ENCODE measurements at places on chromosomes 3 and 15. TPM values are rescaled to one million over a fixed set of nuclear protein-coding genes. Genes with fewer than 3 reads are reported as not detected.

The LDHAL6B gene
- polyA plus RNA-seq = not detected

The ITGB5 gene
- polyA plus RNA-seq = 99.7 TPM

The LMAN1L gene
- not detected for polyA plus RNA-seq

The SCAANT1 gene
- polyA plus RNA-seq = not detected

The RGMA gene
- 0.76 TPM for polyA plus RNA-seq

The RYR3 gene
- not detected for polyA plus RNA-seq

The SPESP1 gene
- 6.4 TPM for polyA plus RNA-seq

The DAZL gene
- 0.34 TPM for polyA plus RNA-seq

DNA sequence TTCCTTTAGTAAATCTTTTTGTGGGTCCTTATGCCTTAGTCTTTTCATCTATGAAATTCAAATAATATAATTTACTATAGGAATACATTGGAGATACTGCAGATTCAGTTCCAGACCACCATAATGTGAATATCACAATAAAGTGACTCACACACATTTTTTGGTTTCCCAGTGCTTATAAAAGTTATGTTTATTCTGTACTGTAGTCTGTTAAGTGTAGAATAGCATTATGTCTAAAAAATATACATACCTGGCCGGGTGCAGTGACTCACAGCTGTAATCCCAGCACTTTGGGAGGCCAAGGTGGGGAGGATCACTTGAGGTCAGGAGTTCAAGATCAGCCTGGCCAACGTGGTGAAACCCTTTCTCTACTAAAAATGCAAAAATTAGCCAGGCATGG, 53.9 kb upstream of the PAQR5 start:
- H3K27me3 ChIP-seq = no peaks in the 10 kb centered on the region
- peak; percentile 9 for DNase-seq
- H3K4me1 ChIP-seq = no peaks in the 10 kb centered on the region

DNA sequence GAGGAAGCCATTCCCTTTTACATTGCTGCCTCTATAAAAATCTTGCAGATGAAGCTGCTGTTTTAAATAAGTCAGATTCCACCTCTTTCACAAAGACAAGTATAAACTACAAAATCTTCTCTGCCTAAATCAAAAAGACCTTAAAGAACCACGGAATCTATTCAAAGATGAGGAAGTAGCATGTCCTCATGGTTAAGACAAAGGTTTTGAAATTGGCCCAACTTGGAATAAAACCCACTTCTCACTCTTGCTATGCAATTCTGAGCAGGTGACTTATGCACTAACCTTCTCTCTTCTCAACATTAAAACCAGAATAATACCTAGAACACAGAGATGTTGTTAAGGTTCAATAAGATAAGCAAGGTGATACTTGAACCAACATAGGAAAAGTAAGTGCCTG, 97.6 kb downstream of the FOXP1 start:
- H3K27me3 ChIP-seq = no peaks in the 10 kb centered on the region
- DNase-seq = no peak
- H3K4me3 ChIP-seq = no peak overlapping the region
- H3K27ac ChIP-seq = no peak overlapping the region
- no peaks in the 10 kb centered on the region for H3K4me1 ChIP-seq

DNA sequence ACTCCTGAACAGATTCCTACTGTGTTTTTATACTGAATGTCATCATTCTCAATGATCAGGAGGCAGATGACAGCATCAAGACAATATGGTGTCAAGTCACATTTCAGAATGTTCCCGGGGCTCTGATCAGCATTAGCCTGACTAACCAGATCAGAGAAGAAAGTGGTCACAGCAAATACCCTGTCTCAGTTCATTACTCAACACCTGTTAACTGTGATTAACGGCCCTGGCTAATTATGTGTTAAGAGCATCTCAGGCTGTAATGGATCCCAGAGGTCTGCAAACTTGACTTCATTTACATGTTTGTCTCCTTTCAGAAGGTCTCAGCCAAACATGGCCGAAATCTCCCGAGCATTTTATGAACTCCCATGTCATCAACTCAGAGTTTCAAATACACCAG, 833.7 kb downstream of the FHIT start:
- H3K4me3 ChIP-seq = no peak overlapping the region
- no peaks in the 10 kb centered on the region for H3K36me3 ChIP-seq
- no peak overlapping the region for H3K27ac ChIP-seq
- H3K4me1 ChIP-seq = no peaks in the 10 kb centered on the region

DNA sequence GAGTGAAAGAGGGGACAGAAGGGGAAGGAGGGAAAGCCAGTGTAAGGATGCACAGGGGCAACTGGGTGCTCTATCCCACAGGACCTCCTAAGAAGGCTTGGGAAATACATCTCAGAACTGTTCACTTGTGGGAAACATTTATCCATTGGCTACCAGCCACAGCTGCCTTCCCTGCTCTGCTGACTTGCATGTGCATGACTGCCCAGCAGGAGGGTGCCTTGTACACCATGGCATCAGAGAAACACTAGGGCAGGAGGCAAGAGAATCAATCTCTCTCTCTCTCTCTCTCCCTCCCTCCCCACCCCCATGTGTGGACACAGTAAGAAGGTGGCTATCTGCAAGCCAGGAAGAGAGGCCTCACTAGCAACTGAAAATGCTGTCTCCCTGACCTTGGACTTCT, 62.9 kb upstream of the ZBTB38 start:
- H3K4me1 ChIP-seq = peaks cover 12% of the 10 kb centered on the region
- H3K27me3 ChIP-seq = no peaks in the 10 kb centered on the region
- no peaks in the 10 kb centered on the region for H3K36me3 ChIP-seq
- DNase-seq = peak; percentile 71
- H3K4me3 ChIP-seq = no peak overlapping the region

- H3K36me3 ChIP-seq = no peaks in the 10 kb centered on the region
- H3K27me3 ChIP-seq = no peaks in the 10 kb centered on the region
- DNase-seq = no peak
- no peak overlapping the region for H3K27ac ChIP-seq
- H3K4me3 ChIP-seq = no peak overlapping the region
Observed at GRCh38 chr3:181425074-181425473, 286.7 kb upstream of the SOX2 start.

DNA sequence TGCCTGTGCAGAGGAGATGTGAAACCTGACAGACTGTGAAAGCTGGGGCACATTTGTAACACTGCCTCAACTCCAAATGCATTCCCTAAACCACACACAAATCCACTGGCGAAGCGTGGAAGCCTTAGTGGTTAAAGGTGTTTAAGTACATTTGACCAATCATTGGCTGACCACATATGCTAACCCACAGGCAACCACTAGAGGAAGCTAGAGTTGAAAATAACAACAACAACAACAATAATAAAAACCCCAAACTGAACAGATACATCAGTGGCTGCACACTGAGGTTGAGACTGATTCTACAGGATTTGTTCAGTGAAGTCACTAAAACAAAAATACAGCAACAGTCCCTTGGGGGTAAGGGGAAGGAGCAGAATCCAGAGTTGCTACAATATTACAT, 129.7 kb downstream of the TJP1 start:
- peaks cover 2% of the 10 kb centered on the region for H3K36me3 ChIP-seq
- H3K4me1 ChIP-seq = no peaks in the 10 kb centered on the region

DNA sequence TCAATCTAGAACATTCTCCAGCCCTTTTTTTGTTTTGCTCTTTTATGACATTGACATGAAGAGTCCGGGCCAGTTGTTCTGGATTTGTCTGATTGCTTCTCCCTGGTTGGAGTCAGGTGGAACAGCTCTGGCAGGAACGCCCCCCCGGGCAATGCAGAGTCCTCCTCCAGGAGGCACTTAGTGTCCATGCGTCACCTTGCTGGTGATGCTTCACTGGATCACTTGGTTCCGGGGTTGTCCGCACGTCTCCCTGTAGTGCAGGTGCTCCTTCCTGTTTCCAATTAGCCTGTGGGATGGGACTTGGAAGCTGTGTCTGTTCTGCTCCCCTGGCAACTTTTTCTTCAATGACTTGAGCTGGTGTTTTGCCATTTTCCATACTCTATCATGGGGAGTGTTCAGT, 9.8 kb downstream of the CSK start:
- peaks cover 45% of the 10 kb centered on the region for H3K4me1 ChIP-seq
- no peak overlapping the region for H3K4me3 ChIP-seq
- H3K27me3 ChIP-seq = no peaks in the 10 kb centered on the region

DNA sequence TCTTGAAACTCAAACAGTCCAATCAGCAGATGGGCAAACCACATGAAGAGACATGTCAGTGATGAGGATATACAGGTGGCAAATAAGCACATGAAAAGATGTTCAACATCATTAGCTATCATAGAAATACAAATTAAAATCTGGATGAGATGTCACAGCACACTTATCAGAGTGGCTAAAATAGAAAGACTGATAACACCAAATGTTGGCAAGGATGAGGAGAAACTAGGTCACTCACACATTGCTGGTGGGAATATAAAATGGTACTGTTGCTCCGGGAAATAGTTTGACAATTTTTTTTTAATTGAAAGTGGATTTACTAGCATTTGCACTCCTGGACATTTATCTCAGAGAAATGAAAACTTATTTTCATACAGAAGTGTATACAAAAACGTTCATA, 8.4 kb downstream of the PGPEP1L start:
- no peaks in the 10 kb centered on the region for H3K4me1 ChIP-seq
- H3K27ac ChIP-seq = no peak overlapping the region
- no peaks in the 10 kb centered on the region for H3K36me3 ChIP-seq
- peaks cover 6% of the 10 kb centered on the region for H3K27me3 ChIP-seq

DNA sequence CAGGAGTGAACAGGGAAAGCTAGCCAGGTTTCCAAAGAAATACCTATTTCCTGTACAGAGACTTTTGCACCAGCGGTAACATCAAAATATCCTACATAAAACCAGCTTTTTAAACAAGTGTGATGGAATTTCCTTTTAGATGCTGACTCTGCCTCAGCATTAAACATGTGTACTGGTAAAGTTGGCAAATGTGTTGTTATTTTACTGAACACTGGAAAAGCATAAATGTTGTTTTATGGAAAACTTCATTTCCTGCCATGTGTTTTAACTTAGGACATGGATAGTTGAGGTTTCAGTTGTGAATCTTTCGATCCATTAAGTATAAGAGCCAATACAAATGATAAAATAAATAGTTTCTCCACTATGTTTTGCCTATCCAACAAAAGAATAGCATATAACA, 15.7 kb downstream of the OXNAD1 start:
- H3K27ac ChIP-seq = no peak overlapping the region
- no peaks in the 10 kb centered on the region for H3K4me1 ChIP-seq
- no peak for DNase-seq
- no peaks in the 10 kb centered on the region for H3K27me3 ChIP-seq
- H3K36me3 ChIP-seq = no peaks in the 10 kb centered on the region

DNA sequence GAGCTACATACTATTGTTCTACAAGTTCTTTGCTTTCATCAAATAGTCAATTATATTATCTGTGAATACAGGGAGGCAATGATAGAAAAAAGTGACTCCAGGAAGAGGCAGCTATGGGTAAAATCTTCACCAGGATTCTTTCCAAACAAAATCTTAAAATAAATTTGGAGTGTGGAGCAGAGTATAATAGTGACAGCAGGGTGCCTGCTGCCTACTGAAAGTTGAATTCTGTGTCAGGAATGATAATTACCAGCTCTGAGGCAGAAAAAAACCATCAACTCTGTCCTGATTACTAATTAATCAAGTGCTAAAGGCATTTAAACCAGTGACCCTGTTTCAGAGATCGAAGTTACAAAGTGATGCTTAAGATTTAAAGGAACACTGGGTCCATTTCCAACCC, 148.0 kb downstream of the DIPK2A start:
- DNase-seq = no peak
- peaks cover 3% of the 10 kb centered on the region for H3K4me1 ChIP-seq
- H3K27ac ChIP-seq = no peak overlapping the region
- no peak overlapping the region for H3K4me3 ChIP-seq
- H3K27me3 ChIP-seq = no peaks in the 10 kb centered on the region

DNA sequence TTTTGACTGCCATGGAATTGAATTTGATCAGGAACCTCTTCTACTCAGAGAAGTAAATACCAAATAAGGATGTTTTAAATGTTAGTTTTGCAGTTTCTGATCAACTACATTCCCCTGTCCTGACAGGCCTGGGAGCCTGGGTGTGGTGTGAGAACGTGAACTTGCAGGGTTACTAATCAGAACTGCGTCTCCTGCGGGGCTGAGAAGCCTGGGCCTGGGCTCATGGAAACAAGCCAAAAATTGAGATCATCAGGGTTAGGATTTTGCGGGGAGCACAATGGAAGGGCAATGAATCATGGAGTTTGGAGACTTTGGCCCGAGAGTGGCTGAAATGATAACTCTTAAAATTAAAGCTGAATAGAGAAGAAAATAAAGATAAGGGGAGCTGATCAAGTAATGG, 47.8 kb upstream of the C3orf70 start:
- H3K27ac ChIP-seq = no peak overlapping the region
- no peak overlapping the region for H3K4me3 ChIP-seq
- DNase-seq = peak; percentile 85
- no peaks in the 10 kb centered on the region for H3K27me3 ChIP-seq

GRCh38 chr3:158297940-158298339, 188.1 kb downstream of the RSRC1 start:
- DNase-seq = no peak
- no peaks in the 10 kb centered on the region for H3K36me3 ChIP-seq
- no peak overlapping the region for H3K4me3 ChIP-seq
- no peaks in the 10 kb centered on the region for H3K27me3 ChIP-seq
- H3K4me1 ChIP-seq = no peaks in the 10 kb centered on the region

DNA sequence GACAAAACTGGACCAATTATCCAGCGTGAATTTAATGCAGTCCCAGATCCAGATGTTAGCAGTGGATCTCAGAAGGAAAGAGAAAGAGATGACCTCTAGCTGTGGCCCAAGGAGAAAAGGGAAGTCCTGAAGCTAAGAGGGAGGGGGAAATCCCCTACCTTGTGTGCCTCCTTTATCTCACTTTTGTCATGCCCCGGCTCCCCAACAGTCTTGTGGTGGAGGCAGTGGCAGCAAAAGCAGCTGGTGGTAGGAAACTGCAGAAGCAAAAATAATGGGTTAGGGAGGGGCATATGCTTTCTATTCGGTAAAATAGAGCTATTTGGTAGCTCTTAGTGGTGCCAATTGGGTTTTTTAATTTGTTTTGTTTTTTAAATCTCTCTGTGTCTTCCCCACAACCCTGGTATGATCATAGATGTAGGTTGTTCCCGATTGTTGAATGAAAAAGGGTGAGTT, 56.5 kb downstream of the MCTP2 start:
- no peak overlapping the region for H3K27ac ChIP-seq
- no peak for DNase-seq
- H3K27me3 ChIP-seq = no peaks in the 10 kb centered on the region
- no peaks in the 10 kb centered on the region for H3K36me3 ChIP-seq

DNA sequence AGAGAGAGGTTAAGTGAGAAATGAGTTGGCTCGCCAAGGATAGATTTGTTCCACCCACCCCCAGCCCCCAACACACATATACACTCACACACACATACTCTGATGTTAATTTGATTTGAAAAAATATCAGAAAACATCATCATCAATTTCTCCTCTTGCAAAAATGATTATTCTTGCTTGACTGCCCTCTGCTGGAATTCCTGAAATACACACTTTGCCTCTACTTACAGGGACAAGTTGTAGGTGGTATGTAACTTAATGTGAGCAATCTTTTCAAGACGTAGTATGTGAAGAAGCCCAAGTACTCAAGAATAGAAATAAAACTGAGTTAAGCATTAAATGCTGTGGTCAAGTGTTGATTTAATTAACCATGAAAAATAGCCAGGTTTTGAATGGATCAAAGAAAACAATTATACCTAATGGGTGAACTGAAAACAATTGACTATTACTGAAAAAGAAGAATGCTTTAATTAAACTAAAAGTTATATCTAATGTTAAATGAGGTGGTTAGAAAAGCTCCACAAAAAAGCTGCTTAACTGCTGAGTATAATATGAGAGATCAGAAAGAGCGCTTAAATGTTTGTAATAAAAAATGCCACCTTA, 46.6 kb upstream of the MDFIC2 start:
- DNase-seq = peak; percentile 20
- H3K4me1 ChIP-seq = no peaks in the 10 kb centered on the region
- no peaks in the 10 kb centered on the region for H3K36me3 ChIP-seq
- no peak overlapping the region for H3K4me3 ChIP-seq
- H3K27ac ChIP-seq = no peak overlapping the region

Data from fibroblast of lung (primary cell).